ENCODE measurements at places on chromosomes 13 and 19.

DNA sequence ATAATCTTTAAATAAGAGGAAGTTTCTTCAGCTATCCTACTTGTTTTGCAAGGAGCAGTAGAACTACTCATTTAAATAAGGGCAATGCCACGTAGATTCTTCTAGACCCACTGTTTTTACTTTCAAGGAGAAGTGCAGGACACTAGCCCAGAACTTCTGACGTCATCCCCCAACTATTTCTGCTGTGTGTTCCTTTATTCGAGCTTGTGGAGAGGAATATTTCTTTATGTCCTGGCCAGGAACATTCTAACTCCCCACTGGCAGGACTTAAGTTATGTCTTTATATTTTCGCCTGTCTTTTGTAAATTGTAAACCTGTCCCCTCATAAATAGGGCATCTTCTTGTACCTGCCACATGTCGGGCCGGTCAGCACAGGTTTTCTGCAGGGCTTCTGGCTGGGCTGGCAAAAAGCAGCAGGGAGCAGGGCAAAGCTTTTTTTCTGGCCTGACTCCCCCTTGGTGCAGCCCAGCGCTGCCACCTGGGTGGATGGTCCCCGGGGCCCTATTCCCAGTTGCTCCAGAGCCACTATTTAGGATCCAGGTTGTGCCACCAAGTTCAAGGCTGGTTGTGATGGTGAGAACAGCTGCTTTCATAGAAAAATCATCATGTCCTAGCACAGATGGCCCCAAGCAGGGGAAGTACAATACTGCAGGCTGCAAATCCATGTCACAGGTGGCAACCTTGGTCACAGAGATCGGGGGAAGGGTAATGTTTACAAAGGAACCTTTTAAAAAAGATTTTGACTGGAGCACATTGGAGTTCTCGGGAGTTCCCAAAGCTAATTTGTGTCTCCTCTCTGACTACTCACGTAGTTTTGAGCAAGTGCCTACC lies 1.8 kb downstream of the MBNL2 start:
- peak; percentile 93 for DNase-seq

- no peak for DNase-seq
Measured at GRCh38 chr19:7911508-7912143, 3.0 kb upstream of the TGFBR3L start.

DNA sequence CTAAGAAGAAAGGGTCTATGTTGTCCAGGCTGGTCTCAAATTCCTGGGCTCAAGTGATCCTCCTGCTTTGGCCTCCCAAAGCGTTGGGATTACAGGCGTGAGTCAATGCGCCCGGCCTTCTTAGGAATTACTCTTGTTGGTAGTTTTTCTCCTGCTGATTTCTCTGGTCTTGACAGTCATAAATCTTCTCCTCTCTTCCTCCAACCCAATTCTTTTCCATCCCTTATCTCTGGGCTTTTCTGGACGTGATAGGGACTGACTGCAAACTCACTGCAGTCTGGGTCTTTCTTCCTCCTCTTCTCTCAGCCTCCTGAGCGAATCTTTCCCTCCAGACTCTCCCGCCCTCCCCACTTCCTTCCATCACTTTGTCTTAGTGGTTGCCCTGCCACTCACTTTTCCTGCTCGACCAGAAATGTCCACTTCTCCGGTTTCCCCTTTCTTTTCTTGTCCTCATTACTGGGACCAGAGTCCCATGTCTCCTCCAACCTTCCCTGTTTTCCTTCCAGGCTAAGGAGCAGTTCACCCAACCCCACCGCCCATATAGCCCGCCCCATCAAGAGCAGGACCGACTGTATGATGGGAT lies 21.9 kb upstream of the TIMM44 start:
- DNase-seq = no peak

DNA sequence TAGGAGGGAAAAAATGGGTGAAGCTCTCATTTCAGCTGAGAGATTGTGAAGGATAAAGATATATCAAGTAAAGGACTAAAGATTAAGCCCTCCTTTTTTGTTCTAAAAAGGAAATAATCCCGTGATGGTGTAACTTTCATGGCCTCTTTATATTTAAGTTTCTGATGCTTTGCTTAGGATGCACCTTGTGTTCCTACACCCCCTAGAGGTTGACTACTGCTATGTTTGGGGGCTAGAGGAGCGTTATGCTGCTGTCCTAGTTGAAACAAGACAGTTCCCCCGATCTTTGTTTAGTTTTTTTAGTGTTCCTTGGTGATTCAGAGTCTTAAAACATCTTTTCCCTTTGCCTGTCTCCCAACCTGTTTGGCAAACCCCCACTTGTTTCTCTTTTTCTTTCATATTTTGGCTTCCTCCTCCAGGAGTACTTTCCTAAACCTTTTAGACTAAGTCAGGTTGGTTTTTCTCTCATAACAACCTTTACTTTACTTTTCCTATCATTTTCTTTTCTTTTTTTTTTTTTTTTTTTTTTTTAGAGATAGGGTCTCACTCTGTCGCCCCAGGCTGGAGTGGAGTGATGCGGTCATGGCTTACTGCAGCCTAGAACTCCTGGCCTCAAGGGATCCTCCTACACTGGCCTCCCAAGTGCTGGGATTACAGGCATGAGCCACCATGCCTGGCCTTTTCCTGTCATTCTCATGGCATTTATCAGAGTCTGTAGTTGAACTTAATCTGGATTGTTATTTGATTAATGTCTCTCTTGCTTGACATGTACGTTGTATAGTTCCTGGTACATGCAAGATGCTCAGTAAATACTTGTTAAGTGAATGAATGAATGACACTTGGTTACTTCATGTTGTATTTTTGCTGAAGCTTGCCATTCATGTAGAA lies 2.8 kb downstream of the UBA2 start:
- DNase-seq = peak; percentile 39

DNA sequence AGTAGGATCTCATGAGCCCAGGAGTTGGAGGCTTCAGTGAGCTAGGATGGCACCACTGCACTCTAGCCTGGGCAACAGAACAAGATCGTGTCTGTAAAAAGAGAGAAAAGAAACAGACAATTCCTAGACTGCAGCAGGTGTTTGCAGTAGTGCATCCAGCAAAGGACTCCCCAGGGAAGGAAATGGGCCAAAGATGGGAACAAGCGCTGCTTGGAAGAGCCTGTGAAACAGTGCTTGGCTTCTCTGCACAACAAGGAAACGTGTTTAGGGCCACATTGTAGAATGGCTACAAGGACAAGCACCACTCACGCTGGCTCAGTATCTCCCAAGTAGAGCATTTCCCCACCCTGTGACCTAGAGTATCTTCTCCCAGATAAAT lies 35.5 kb upstream of the LDLR start:
- DNase-seq = no peak

DNA sequence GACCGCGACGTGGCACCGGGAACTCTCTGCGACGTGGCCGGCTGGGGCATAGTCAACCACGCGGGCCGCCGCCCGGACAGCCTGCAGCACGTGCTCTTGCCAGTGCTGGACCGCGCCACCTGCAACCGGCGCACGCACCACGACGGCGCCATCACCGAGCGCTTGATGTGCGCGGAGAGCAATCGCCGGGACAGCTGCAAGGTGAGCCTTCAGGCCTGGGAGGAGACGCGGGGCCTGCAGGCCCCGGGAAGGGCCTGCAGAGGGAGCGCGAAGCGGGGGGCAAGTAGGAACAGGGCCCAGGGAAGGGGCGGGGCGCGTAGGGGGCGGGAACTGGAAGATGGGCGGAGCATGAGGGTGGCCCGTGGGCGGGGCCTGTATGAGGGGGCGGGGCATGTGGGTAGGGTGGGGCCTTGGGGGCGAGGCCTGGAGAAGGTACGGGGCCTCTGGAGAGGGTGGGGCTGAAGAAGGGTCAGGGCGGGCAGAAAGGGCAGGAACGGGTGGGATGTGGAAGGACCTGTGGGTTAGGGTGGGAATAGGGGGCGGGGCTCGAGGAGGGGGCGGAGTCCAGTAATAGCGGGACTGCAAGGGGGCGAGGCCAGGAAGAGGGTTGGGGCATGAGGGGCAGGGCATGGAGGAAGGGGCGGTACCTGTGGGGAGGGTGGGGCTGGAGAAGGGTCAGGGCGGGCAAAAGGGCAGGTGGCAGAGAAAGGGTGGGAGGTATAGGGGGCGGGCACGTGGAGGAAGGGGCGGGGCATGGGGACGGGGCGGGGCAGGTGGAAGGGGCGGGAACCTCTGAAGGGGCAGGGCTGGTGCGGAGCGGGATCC lies 2.5 kb downstream of the CFD start:
- peak; percentile 18 for DNase-seq

DNA sequence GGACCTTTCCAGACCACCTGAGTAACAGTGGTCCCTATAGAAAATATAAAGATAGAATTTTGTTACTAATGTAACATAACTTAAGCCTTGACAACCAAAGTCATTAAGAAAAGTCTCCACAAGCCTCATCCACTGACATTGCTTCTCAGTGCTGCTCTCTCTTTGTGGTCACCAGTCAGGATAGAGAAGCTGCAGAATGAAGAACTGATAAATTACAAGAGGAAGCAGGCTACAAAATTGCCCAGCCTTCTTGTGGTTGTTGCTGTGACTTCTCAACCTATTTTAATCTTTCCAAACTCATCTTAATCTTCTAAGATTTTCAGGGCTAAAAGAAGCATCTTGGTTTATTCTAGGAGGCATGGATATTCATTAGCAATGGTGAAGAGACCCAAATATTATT lies 343.8 kb downstream of the MZT1 start:
- no peak for DNase-seq

DNA sequence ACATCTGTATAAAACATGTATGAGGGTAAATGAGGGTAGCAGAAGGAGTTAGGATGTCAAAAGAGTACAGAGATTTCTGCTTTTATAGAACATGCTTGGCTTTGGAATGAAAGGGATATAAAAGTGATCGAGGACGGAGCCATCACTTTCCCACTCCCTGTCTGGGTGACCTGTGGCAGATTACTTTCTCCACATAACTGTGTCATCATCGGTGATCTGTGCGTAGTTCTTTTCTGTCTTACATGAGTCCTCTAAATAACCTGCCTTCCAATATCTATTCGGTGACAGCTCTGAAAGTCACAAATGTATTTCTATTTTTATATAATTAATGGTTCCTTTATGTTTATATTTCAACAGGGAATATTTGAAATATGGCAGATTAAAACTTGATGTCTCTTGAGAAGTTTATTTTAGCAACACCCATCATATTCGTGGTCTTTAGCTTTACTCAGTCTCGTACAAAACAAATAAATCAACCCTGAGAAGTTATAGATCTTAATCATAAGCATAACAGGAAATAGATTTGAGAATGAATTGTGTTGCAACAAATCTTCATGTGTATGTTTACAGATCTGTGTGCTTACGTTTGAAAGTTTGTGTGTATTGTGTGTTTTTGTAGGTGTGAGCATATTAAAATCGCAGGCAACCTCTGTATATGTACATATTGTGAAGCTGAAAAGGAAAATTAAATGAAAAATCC lies 1094.3 kb downstream of the EFNB2 start:
- DNase-seq = no peak

GRCh38 chr13:60158321-60158801 lies 5.4 kb downstream of the DIAPH3 start:
- DNase-seq = no peak

- DNase-seq = no peak
Measured at GRCh38 chr13:94579063-94579462, 16.9 kb downstream of the TGDS start.

- DNase-seq = no peak
Measured at GRCh38 chr13:68124437-68125086, 894.4 kb upstream of the PCDH9 start.

- DNase-seq = no peak
Measured at GRCh38 chr13:40666933-40667621, 636 bp upstream of the FOXO1 start.

GRCh38 chr19:10421240-10422045 lies 1.1 kb downstream of the PDE4A start:
- DNase-seq = no peak

GRCh38 chr19:46367426-46367825 lies 20.5 kb downstream of the PPP5C start:
- DNase-seq = no peak

- peak; percentile 36 for DNase-seq
Measured at GRCh38 chr13:46951516-46951915, 54.7 kb upstream of the HTR2A start.

DNA sequence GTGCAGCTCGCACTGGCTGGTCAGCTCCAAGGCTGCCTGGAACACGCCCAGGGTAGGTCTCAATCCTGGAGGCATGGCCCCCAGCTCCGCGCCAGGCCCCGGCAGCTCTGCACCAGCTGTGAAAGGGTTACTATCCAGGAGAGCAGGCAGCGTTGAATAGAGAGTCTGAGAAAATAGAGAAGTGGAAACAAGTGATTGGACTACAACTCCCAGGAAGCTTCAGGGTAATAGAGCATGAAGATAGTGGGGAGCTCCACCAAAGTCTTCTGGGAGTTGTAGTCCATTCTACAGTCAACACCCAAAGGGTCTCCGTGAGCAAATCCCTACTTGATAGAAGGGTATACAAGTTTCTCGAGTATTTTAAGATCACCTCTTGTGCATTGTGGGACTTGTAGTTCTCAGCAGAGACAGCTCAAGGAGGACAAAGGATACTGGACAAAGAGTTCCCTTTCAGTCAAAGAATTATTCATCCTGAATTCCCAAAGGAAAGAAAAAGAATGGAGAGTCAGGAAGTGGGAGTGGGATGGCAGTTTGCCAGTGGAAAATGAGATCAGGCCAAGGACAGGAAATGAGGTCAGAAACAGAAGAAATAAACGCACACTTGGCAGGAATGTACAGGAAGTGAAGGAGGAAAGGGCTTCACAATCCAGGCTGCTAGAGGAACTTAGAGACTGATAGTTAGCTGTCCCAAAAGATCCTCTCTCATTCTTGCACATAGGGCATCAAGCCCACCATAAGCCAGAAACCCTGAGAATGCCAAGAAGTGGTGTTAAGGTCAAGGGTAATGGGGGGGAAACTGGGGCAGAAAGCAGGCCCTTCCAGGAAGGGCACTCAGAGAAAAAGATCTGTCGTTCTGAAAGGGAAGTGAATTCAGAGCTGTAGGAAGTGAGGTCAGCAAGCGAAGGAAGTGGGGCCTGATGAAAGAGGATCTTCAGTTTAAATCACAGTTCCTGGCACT lies 5.5 kb upstream of the MAMSTR start:
- DNase-seq = peak; percentile 91

GRCh38 chr19:39407660-39408391 lies 1.2 kb downstream of the ZFP36 start:
- DNase-seq = no peak

DNA sequence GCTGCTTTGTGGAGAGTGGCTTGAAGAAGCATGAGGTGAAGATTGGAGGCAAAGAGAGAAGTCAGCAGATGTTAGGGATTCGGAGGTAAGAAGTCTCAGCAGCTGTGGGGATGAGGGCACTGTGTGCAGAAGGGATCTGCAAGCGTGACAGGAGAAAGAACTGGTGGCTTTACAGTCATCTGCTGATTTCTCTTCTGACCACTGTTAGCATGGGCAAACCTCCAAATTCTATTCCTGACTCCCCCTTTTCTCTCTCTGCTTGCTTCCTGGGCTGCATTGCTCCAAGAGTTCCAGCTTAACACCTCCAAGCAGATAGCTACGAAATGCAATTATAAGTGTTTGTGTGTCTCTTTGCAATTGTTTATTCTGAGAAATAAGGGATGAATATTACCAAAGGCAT lies 159.6 kb downstream of the GGACT start:
- DNase-seq = no peak
